Lung (tissue), 17 donors: ENCODE measurements at places on chromosomes 6 and 20. TPM values are rescaled to one million over a fixed set of nuclear protein-coding genes. Genes with fewer than 3 reads are reported as not detected.
A peak's percentile ranks its signal among the peaks of the same experiment; 100 is the strongest.

The RIPOR3 gene
- 7.9 TPM for total RNA-seq

The COQ3 gene
- 2.8 TPM for total RNA-seq

The SPATA25 gene
- total RNA-seq = 2.1 TPM

The FAM83C gene
- total RNA-seq = not detected

The FRS3 gene
- total RNA-seq = 7.3 TPM

The C6orf163 gene
- total RNA-seq = 2.4 TPM

The EPPIN gene
- 0.09 TPM for total RNA-seq

The CASP8AP2 gene
- 9.8 TPM for total RNA-seq

The ECT2L gene
- total RNA-seq = 13.4 TPM

The GNMT gene
- total RNA-seq = 1.0 TPM

The IMPG1 gene
- not detected for total RNA-seq

The CST4 gene
- total RNA-seq = not detected

The TPBG gene
- total RNA-seq = 14.4 TPM

DNA sequence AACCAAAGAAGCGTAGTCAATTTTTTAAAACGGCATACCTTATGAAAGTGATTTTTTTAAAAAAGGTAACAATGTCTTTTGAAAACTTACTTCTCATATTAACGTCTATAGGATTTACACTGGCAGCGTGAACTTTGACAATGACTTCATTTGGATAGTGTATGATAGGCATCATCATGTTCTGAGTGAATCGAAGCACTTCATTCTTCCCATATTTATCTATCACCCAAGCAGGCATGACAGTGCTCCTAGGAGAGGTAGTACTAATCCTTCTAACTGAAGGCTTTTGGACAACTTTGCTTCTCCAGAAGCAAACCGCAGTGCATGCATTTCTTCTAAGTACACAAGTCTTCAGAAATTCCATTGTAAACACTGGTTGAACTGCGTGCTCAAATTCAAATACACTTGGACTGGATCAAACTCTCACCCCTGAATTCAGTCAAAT is 618 bp downstream of the RTN4IP1 start:
- H3K36me3 ChIP-seq = no peaks in the 10 kb centered on the region
- H3K4me3 ChIP-seq = peak overlapping the region; percentile 95
- H3K27ac ChIP-seq = no peak overlapping the region
- H3K4me1 ChIP-seq = no peaks in the 10 kb centered on the region

DNA sequence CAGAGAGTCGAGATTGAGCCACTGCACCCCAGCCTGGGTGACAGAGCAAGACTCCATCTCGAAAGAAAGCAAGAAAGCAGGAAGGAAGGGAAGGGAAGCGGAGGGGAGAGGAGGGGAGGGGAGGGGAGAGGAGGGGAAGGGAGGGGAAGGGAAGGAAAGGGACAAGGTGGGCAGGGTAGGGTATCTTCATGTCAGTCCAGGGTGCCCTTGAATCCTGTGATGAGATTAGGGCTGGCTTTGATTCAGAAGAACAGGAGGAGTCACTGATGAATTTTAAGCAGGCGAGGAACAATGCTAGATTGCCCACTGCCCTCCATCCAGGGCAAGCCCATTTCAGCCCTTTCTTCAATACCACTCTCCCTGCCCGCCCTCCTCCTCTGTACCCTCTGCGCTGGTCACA is 35.0 kb upstream of the EPB41L1 start:
- no peaks in the 10 kb centered on the region for H3K27me3 ChIP-seq
- no peak for DNase-seq
- no peak overlapping the region for H3K4me3 ChIP-seq
- no peak overlapping the region for H3K27ac ChIP-seq

GRCh38 chr6:165684333-165684732 is 21.3 kb upstream of the PDE10A start:
- H3K4me1 ChIP-seq = no peaks in the 10 kb centered on the region
- DNase-seq = no peak
- no peak overlapping the region for H3K27ac ChIP-seq
- no peak overlapping the region for H3K4me3 ChIP-seq

- no peaks in the 10 kb centered on the region for H3K4me1 ChIP-seq
- peaks cover 6% of the 10 kb centered on the region for H3K36me3 ChIP-seq
- no peak overlapping the region for H3K4me3 ChIP-seq
- H3K27ac ChIP-seq = no peak overlapping the region
- no peaks in the 10 kb centered on the region for H3K27me3 ChIP-seq
Measured at GRCh38 chr6:132456700-132457143, 55.4 kb upstream of the MOXD1 start.

- no peaks in the 10 kb centered on the region for H3K36me3 ChIP-seq
- no peak overlapping the region for H3K27ac ChIP-seq
- no peaks in the 10 kb centered on the region for H3K4me1 ChIP-seq
- peak; percentile 18 for DNase-seq
Measured at GRCh38 chr6:143107440-143107839, 46.8 kb downstream of the AIG1 start.

DNA sequence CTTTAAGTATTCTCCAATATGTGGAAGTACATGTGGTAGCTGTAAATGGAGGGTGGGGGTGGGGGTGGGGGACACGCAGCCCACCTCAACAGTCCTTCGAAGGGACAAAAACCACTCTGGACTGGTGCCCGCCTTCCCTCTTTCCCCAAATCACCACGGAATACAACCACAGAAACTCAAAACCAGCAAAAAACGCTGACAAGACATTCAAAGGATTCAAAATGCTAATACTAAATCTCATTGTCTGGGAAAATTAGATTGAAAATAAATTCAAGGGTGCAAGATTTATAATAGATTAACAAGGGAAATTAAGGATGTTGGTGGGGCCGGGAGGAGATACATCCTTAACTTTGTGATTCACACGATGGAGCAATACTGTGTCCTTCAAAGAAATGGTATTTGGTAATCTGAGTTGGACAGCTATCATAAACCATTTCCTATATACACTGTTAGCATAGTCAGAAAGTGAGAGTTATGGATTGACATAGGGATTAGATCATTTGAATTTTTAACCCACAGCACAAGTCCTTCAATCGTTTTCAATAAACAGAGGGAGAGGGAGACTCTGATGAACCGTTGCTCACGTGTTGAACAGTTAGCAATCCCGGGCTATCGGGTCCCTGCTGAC is 766 bp upstream of the TBC1D22B start:
- H3K4me1 ChIP-seq = no peaks in the 10 kb centered on the region
- H3K4me3 ChIP-seq = no peak overlapping the region
- no peaks in the 10 kb centered on the region for H3K36me3 ChIP-seq
- H3K27me3 ChIP-seq = no peaks in the 10 kb centered on the region
- no peak for DNase-seq

- H3K36me3 ChIP-seq = no peaks in the 10 kb centered on the region
- no peaks in the 10 kb centered on the region for H3K27me3 ChIP-seq
- peak; percentile 32 for DNase-seq
- H3K27ac ChIP-seq = no peak overlapping the region
Measured at GRCh38 chr20:53941680-53942471, 128.5 kb downstream of the BCAS1 start.

DNA sequence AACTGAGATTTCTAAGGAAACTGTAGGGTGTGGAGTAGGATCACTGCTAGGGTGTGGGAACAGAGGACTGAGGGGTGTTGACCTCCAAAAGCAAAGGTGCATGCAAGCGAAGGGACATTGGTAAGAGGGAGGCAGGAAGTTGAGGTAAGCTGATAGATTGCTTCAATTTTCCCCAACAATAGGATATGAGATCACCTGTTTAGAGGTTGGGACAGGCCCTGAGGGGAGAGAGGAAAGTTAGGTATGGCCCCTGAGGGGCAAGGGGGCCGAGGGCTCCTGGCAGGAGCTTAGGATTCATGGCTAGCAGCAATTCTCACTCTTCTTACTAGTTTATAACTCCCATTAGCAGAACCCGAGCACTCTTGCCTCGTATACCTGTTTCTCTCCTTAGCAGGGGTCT is 106.8 kb upstream of the RPS6KA2 start:
- no peak overlapping the region for H3K4me3 ChIP-seq
- H3K36me3 ChIP-seq = no peaks in the 10 kb centered on the region
- no peak overlapping the region for H3K27ac ChIP-seq

- H3K4me3 ChIP-seq = no peak overlapping the region
- peaks cover 4% of the 10 kb centered on the region for H3K4me1 ChIP-seq
- no peaks in the 10 kb centered on the region for H3K27me3 ChIP-seq
- H3K27ac ChIP-seq = no peak overlapping the region
Measured at GRCh38 chr6:142927904-142928303, 17.1 kb downstream of the HIVEP2 start.

- no peak overlapping the region for H3K27ac ChIP-seq
- DNase-seq = no peak
- H3K4me3 ChIP-seq = no peak overlapping the region
- H3K4me1 ChIP-seq = no peaks in the 10 kb centered on the region
- H3K36me3 ChIP-seq = peaks cover 21% of the 10 kb centered on the region
Measured at GRCh38 chr20:49866051-49866450, 49.3 kb downstream of the SPATA2 start.

GRCh38 chr6:37239950-37240713 is 17.4 kb upstream of the TBC1D22B start:
- H3K27ac ChIP-seq = peak overlapping the region; percentile 91
- peak; percentile 97 for DNase-seq
- H3K4me1 ChIP-seq = peaks cover 8% of the 10 kb centered on the region
- no peaks in the 10 kb centered on the region for H3K36me3 ChIP-seq

DNA sequence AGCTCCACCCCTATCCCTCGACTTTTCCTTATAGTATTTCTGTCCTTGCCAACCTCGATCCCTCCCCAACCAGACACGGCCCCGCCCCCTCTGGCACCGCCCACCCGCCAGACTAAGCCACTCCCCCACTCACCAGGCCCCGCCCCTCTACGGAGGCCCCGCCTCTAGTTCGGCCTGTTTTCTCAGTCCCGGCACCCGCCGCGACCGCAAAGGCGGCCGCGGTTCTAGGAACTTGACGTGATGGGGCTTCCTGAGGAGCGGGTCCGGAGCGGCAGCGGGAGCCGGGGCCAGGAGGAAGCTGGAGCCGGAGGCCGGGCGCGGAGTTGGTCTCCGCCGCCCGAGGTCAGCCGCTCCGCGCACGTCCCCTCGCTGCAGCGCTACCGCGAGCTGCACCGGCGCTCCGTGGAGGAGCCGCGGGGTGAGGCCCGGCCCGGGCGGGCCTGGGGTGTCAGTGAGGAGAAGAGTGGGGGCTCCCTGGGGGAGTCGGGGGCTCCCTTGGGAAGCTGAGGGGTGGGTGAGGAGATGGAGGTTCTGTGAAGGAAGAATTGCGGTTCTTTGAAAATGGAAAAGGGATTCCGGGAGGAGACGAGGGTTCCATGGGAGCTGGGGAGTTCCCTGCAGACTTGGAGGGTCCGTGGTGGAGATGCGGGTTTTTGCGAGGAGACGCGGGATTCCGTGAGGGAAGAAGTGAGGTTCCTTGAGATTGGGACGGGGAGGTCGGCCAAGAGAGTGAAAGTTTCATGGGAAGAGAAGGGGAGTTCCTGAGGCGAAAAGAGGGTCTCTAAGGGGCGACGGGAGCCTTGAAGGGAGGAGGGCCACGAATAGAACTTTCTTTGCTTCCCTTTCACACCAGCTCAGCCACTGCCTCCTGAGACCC is at the start of gene ACSS2:
TSS of gene ACSS2 (plus strand) at position 207 of the 877 bp plus-strand sequence. CDS start at position 241, 34 bp downstream.
- H3K4me3 ChIP-seq = peak within 1 kb of the TSS; percentile 58
- H3K4me1 ChIP-seq = no peaks in the 10 kb centered on the region
- H3K27ac ChIP-seq = peak within 1 kb of the TSS; percentile 89
- DNase-seq = peak; percentile 97
- H3K36me3 ChIP-seq = no peaks in the 10 kb centered on the region

DNA sequence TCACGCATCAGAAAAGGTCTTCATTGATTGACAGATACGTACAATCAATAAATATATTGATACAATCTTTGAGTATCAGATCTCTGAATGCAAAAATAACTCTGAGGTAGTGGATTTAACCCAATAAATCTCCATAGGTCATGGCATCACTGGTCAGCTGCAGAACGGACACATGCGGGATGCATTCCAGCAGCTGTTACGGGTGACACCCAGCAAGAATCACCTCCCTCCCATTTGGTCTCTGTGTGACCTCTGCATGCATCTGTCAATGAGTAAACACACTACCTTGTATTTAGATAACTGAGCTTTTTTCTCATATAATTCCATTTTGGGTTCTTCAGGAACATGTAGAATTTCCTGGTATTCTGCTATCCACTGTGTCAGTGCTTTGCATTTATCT is 285.4 kb downstream of the SYNE1 start:
- no peaks in the 10 kb centered on the region for H3K4me1 ChIP-seq
- no peak for DNase-seq
- H3K27ac ChIP-seq = peak overlapping the region; percentile 9
- H3K36me3 ChIP-seq = peaks cover 36% of the 10 kb centered on the region
- no peak overlapping the region for H3K4me3 ChIP-seq

GRCh38 chr6:6689400-6690143 is 101.1 kb downstream of the LY86 start:
- H3K4me1 ChIP-seq = peaks cover 16% of the 10 kb centered on the region
- H3K27me3 ChIP-seq = no peaks in the 10 kb centered on the region
- peak overlapping the region; percentile 78 for H3K27ac ChIP-seq
- no peak overlapping the region for H3K4me3 ChIP-seq

- H3K27me3 ChIP-seq = no peaks in the 10 kb centered on the region
- H3K4me3 ChIP-seq = no peak overlapping the region
- no peaks in the 10 kb centered on the region for H3K4me1 ChIP-seq
- H3K27ac ChIP-seq = no peak overlapping the region
- no peaks in the 10 kb centered on the region for H3K36me3 ChIP-seq
Measured at GRCh38 chr20:21182832-21183563, 57.1 kb downstream of the KIZ start.

DNA sequence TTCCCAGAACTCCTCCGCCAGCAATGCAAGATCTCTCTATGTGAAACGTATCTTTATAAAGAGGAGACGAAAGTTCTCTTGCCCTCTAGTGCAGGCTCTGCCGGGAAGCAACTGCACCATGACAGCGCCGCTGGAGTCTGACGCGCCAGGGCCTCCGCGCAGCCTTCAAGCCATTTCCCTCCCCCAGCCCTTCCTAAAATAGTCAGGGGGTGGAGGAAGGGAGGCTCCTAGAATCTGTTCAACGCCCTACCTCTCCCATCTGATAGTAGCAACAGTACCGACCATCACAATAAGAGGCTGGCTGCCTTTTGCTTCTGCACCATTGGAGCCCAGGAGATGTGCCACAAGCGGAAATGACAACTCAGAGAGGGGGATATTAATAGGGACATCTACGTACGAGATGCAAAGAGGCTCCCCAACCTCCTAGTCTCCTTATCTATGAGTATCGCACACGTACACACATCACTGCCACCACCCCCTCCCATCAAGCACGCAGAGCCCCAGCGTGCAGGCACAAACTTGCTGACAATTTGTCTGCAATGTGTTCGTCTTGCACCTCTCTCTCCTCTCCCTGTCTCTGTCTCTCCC is 1.0 kb downstream of the SYNE1 start:
- no peaks in the 10 kb centered on the region for H3K4me1 ChIP-seq
- H3K36me3 ChIP-seq = no peaks in the 10 kb centered on the region
- peak overlapping the region; percentile 77 for H3K27ac ChIP-seq
- DNase-seq = peak; percentile 33

GRCh38 chr6:158006821-158007570 is 25.3 kb downstream of the SYNJ2 start:
- no peaks in the 10 kb centered on the region for H3K27me3 ChIP-seq
- DNase-seq = no peak
- no peak overlapping the region for H3K4me3 ChIP-seq
- peaks cover 36% of the 10 kb centered on the region for H3K4me1 ChIP-seq

DNA sequence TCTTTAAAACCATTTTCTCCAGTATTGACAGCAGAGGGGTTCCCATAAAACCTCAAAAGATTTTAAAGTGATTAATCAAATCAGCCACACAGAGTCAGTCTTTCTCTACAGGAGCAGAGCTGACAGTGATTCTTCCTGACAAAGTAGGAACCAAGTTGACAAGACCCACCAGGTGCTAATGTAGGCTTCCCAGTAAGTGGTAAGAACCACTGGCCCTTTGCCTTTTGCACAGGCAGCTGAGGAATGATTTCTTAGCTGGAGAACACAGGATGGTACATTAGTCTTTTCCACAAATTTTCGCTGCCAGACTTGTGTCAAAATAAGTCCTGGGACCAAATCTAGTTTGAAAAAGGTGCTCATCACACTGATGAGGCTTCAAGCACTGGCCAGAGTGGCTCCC is 95.8 kb downstream of the ARMC2 start:
- no peaks in the 10 kb centered on the region for H3K27me3 ChIP-seq
- peaks cover 50% of the 10 kb centered on the region for H3K4me1 ChIP-seq
- no peak overlapping the region for H3K4me3 ChIP-seq
- DNase-seq = no peak
